ENCODE measurements at places on chromosomes 7 and 10. TPM values are rescaled to one million over a fixed set of nuclear protein-coding genes. Genes with fewer than 3 reads are reported as not detected.

DNA sequence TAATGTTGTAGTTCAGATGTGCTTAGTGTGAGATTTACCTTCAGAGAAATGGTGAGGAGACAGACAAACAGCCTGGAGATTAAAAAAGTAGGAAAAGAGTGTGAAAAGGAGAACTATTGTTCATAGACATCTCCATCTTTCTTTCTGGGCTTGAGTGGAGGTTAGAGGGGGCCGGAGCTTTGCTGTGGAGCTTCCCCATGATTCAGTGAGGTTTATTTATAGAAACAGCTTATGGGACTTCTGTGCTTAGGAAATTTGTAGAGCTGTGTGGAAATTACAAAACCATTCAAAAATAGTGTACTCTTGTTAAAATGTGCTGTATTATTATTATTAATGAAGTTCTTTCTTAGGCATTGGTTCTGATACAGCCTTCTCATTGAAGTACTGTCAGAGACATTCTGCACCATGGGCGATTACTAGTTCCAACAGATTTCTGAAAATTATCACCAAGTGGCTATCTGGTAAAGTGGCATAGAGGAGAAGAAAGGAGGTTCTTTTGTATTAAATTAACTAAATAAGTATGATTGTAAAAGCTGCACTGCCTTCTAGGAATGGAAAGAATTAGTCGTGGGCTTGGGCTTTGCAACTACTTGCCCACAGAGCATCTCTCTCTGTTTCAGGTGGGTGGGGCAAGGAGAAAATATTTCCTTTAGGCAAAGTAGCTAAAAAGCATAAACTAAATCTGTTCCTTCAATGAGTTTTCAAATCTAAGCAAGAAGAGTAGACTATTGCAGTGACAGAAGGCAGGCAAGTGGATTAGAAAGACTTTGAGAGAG lies 8.7 kb upstream of the TCAF1 start:
- no peak overlapping the region for H3K4me3 ChIP-seq
- H3K4me1 ChIP-seq, result no peaks in the 10 kb centered on the region
- H3K27ac ChIP-seq, result no peak overlapping the region
- no peaks in the 10 kb centered on the region for H3K27me3 ChIP-seq

GRCh38 chr10:19979628-19980027 lies 163.4 kb downstream of the PLXDC2 start:
- H3K36me3 ChIP-seq, result no peaks in the 10 kb centered on the region
- no peak overlapping the region for H3K27ac ChIP-seq
- H3K4me3 ChIP-seq, result no peak overlapping the region
- H3K27me3 ChIP-seq, result no peaks in the 10 kb centered on the region

DNA sequence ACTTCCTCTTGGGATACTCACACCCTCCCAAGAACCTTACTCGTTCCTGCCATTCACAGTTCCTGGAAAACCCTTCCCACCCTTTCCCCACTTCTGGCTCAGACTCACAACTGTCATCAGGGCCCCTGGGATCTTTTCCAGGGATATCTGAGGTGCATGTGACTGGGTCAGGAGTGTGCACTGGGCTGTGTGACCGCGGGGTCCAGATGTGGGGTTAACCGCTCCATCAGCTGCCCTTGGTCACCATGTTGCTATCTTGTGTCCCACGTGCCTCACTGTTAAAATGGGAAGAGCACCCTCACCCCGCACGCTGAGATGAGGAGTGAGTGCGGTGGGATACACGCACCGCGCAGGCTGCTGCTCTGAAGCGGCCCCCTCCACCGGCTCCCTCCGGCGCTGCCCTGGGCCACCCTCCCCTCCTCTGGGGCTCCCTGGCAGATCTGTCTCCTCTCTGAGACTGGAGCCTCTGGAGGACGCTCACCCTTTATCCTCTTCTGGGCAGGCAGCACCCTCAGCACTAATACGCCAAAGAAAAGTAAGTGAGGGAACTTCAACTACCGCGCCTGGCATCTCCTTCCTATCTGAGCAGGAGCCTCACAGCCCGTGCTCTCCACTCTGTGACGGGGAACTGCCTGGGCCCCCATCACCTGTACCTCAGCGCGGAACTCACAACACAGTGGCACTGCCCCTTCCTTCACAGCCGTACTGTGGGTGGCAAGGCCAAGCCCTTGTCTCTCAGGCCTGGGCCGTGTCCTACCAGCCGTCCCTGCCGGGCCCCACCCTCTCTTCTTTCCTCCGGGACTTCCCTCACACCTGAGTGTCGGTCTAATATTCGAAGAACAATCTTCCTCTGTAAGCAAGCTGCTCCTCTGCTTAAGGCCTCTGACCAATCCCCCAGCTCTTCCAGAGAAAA lies 15.6 kb downstream of the COBL start:
- no peak overlapping the region for H3K27ac ChIP-seq
- H3K4me1 ChIP-seq, result no peaks in the 10 kb centered on the region
- no peak for DNase-seq
- no peaks in the 10 kb centered on the region for H3K27me3 ChIP-seq
- no peaks in the 10 kb centered on the region for H3K36me3 ChIP-seq
- H3K4me3 ChIP-seq, result no peak overlapping the region

DNA sequence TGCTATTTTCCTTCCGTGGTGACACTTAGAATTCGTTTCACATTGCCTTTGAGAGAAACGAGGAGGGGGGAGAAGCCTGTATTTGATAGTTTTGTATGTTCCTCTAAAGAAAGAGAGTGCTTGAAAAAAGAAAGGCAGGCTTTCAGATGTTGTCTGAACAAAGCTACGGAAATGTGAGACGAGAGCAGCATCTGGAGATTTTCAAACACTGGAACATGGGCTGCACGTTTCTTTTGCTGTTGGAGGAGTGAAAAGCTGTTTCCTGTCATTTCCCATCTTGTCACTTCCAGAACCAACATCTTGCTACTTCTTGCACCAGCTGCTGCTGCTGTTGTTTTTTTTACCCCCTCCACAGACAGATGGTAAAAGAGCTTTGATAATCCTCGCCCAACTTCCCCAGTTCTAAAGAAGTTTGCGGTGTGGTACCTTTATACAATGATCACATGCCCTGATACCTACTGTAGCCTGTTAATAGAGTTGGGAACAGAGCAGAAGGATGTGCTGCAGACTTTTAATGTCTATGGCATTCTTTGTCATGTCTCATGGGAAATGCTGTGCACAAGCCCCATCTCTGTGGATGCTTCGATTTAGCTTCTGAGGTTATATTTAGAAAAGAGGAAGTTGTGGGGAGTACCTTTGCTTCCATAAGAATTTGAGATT lies 408.1 kb downstream of the AUTS2 start:
- no peak overlapping the region for H3K27ac ChIP-seq
- H3K4me1 ChIP-seq, result no peaks in the 10 kb centered on the region
- no peaks in the 10 kb centered on the region for H3K36me3 ChIP-seq
- no peaks in the 10 kb centered on the region for H3K27me3 ChIP-seq
- no peak overlapping the region for H3K4me3 ChIP-seq
- DNase-seq, result no peak

- DNase-seq, result no peak
- H3K27me3 ChIP-seq, result no peaks in the 10 kb centered on the region
- no peak overlapping the region for H3K4me3 ChIP-seq
These were observed 85.8 kb downstream of the CYTH3 start for GRCh38 chr7:6186577-6186976.

GRCh38 chr10:35961501-35961900 lies 319.4 kb upstream of the FZD8 start:
- H3K27ac ChIP-seq, result no peak overlapping the region
- H3K36me3 ChIP-seq, result no peaks in the 10 kb centered on the region
- DNase-seq, result no peak
- no peaks in the 10 kb centered on the region for H3K27me3 ChIP-seq
- H3K4me3 ChIP-seq, result no peak overlapping the region
- H3K4me1 ChIP-seq, result no peaks in the 10 kb centered on the region

GRCh38 chr7:66033471-66034385 lies 41.9 kb upstream of the ASL start:
- H3K27ac ChIP-seq, result no peak overlapping the region
- no peaks in the 10 kb centered on the region for H3K27me3 ChIP-seq
- no peak overlapping the region for H3K4me3 ChIP-seq
- H3K4me1 ChIP-seq, result peaks cover 11% of the 10 kb centered on the region

DNA sequence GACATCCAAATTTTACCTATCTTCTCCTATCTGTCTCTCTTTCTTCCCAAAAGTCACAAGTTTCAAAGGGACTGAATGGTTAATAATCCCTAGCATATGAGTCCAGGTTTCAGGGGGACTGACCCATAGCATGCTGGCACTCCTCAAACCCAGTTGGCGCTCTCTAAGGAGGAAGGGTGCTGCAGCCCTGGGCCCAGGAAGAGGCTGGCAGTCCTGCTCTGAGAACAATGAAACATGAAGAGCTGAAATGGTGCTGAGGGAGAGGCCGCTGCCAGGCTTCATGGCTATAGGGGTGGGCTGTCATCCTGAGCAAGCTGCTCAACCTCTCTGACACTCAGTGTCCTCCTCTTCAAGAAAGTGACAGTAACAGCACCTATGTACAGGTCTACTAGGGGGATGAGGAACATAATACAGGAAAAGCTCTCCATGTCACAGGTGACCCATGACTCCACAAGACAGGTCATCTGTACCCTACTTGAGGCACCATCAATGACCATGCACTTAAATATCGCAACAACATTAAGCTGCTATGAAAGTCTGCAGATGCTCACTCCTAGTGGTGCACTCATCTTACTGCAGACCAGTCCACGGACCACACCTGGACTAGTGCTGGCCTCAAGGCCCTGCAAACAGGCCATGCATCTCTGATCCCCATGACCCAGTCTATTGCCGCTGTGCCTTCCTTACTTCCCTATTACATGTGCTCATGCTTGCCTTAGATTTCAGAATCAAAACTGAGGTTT lies 17.0 kb downstream of the COBL start:
- H3K4me3 ChIP-seq, result no peak overlapping the region
- no peaks in the 10 kb centered on the region for H3K36me3 ChIP-seq
- no peaks in the 10 kb centered on the region for H3K4me1 ChIP-seq
- H3K27me3 ChIP-seq, result no peaks in the 10 kb centered on the region
- H3K27ac ChIP-seq, result no peak overlapping the region
- no peak for DNase-seq

DNA sequence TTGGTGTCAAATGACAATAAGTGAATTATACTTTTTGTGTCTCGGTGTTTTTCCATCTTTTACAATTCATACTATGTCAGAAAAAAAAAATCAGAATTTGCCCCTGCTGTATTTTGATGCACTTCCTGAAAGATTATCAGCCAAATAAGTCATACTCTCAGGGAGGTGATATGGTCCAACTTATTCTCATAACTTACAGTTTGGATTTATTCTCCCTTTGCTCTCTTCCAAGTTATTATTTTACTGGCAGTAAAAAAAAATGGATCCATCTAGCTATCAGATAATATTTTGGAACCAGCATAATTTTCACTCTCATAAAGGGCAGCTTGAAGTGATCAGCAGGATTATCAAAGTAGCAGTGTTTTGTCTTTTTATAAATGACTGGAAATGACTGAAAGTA lies 337.1 kb downstream of the BMPER start:
- H3K4me3 ChIP-seq, result no peak overlapping the region
- H3K27ac ChIP-seq, result no peak overlapping the region
- H3K27me3 ChIP-seq, result no peaks in the 10 kb centered on the region
- no peak for DNase-seq
- no peaks in the 10 kb centered on the region for H3K4me1 ChIP-seq

GRCh38 chr7:128021366-128021765 lies 9.9 kb downstream of the LRRC4 start:
- no peak overlapping the region for H3K27ac ChIP-seq
- no peak overlapping the region for H3K4me3 ChIP-seq
- no peaks in the 10 kb centered on the region for H3K36me3 ChIP-seq
- no peaks in the 10 kb centered on the region for H3K27me3 ChIP-seq

DNA sequence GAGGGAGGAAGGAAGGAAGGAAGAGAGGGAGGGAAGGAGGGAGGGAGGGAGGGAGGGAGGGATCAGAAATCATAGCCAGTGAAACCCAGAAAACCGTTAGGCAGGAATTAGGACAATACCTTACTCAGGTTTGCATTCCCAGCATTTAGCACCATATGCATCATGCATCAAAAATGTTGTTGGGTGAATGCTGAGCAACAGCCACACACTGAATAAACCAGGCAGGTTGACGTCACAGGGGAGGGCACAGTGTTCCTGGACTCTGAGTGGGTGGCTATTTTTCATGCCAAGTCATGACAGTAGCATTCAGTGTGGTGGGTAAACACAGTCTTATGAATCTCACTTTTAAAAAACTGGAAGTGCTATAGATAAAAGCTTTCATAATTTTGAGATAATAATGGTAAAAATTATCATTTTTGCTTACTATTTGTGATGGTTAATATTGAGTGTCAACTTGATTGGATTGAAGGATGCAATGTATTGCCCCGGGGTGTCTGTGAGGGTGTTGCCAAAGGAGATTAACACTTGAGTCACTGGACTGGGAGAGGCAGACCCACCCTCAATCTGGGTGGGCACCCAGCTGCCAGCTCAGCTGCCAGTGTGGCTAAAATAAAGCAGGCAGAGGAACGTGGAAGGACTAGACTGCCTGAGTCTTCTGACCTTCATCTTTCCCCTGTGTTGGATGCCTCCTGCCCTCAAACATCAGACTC lies 199.1 kb upstream of the PRKCQ start:
- H3K27ac ChIP-seq, result no peak overlapping the region
- H3K4me1 ChIP-seq, result no peaks in the 10 kb centered on the region
- no peaks in the 10 kb centered on the region for H3K27me3 ChIP-seq
- H3K36me3 ChIP-seq, result no peaks in the 10 kb centered on the region

DNA sequence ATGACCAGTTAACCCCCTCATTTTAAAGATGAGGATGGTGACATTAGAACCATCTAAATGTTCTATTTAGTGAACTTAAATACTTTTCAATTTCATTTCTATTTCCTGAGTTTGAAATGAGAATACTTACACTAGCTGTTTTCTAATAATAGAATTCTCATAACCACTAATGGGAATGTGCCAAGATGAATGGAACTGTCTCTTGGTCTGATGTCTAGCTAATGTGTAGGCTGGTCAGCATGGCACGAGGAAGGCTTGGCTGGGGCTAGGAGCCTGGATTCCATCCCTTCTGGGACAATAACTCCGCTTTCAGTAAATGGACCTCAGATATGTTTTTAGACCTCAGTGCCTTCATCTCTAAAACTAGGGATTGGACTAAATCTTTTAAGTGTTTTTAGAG lies 185.8 kb upstream of the NRP1 start:
- no peaks in the 10 kb centered on the region for H3K4me1 ChIP-seq
- no peak overlapping the region for H3K4me3 ChIP-seq
- H3K27me3 ChIP-seq, result no peaks in the 10 kb centered on the region
- DNase-seq, result no peak
- H3K27ac ChIP-seq, result no peak overlapping the region

- no peaks in the 10 kb centered on the region for H3K27me3 ChIP-seq
- H3K27ac ChIP-seq, result no peak overlapping the region
- no peak for DNase-seq
- H3K4me3 ChIP-seq, result no peak overlapping the region
- H3K36me3 ChIP-seq, result no peaks in the 10 kb centered on the region
These were observed 155.6 kb upstream of the NEBL start for GRCh38 chr10:21052709-21053104.

GRCh38 chr10:132783165-132783939 lies 2.6 kb downstream of the NKX6-2 start:
- no peak for DNase-seq
- no peak overlapping the region for H3K27ac ChIP-seq
- no peaks in the 10 kb centered on the region for H3K36me3 ChIP-seq

ELN gene
- 36.8 TPM for total RNA-seq

MYL10 gene
- not detected for total RNA-seq

AKR1D1 gene
- total RNA-seq, result not detected

TMEM236 gene
- total RNA-seq, result 0.62 TPM

CLDN3 gene
- 54.9 TPM for total RNA-seq

Measured in pancreas (tissue), 10 donors.